ENCODE measurements at places on chromosomes 1 and 21. TPM values are rescaled to one million over a fixed set of nuclear protein-coding genes. Genes with fewer than 3 reads are reported as not detected.
A peak's percentile ranks its signal among the peaks of the same experiment; 100 is the strongest.

DNA sequence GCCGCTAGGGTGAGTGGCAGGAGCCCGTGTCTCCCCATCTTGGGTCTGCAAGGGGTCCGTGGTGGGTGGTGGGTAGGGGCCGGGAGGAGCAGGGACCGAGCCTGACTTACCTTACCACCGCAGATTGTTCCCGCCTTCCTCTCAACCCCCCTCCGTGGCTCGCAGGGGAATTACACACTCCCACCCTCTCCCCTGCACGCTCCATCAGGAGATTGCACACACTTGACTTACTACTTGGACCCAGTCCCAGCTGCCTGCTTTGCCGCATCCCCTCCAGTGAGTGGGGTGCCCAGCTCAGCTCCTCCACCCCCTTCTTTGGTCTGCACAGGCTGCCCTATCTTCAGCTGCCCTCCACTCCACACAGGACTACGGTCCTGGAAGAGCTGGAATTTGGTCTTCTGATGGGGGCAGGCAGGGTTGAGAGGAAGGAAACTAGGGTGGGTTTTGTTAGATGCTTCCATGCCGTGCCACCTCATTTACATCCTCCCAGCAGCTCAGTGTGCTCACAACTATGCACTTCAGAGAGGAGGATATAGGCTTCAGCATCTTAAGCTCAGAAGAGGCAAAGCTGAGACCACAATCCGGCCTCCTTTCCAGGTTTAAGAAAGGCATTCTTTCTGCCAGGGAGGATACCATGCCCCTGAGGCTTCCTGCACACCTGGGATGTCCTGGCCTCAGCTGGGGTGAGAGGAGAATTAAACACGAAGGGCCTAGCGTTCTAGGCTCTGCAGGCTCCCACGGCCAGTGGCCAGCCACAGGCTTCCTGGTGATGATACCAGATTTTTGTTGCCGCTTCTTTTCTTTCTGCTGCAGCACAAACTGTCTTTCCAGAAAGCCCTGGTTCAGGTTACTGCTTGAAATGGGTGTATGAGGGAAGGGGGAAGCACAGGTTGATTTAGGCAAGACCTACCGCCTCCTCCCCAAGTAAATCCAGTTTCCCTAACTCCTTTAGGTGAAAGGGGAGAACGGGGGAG, 2.3 kb downstream of the KCNC4 start:
- no peaks in the 10 kb centered on the region for H3K36me3 ChIP-seq
- no peak overlapping the region for H3K4me3 ChIP-seq
- peak; percentile 63 for DNase-seq
- peaks cover 13% of the 10 kb centered on the region for H3K4me1 ChIP-seq
- H3K27ac ChIP-seq, result peak overlapping the region; percentile 94

FLG2 gene
- not detected for total RNA-seq

GRCh38 chr1:42259059-42259738, 75.8 kb downstream of the FOXJ3 start:
- H3K27ac ChIP-seq, result no peak overlapping the region
- peaks cover 35% of the 10 kb centered on the region for H3K4me1 ChIP-seq
- H3K36me3 ChIP-seq, result no peaks in the 10 kb centered on the region

ALDH4A1 gene
- 28.3 TPM for total RNA-seq

RSPH1 gene
- total RNA-seq, result 0.90 TPM

WNT3A gene
- not detected for total RNA-seq

- H3K27me3 ChIP-seq, result no peaks in the 10 kb centered on the region
- no peak for DNase-seq
- no peaks in the 10 kb centered on the region for H3K4me1 ChIP-seq
- H3K36me3 ChIP-seq, result no peaks in the 10 kb centered on the region
- H3K4me3 ChIP-seq, result no peak overlapping the region
These were observed 377.3 kb downstream of the SETD4 start for GRCh38 chr21:35682904-35683549.

DNA sequence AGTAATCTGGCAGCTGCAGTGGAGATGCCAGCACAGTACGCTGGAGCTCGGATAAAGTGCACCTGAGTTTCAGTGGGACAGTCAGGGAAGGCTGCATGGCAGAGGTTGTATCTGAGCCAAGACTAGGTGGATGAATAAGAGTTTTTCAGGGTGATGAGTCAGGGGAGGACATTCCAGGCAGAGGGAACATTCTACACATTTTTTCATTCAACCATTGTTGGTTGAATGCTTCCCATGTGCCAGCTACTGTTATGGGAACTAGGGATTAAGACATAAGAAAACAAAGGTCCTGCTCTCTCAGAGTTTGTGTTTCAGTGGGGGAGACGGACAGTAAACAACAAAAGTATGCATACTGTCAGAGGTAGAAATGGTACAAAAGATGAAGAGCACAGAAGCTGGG, 5.2 kb downstream of the LEPR start:
- no peaks in the 10 kb centered on the region for H3K36me3 ChIP-seq
- DNase-seq, result no peak
- H3K27me3 ChIP-seq, result no peaks in the 10 kb centered on the region
- peak overlapping the region; percentile 56 for H3K27ac ChIP-seq
- H3K4me3 ChIP-seq, result no peak overlapping the region
- peaks cover 55% of the 10 kb centered on the region for H3K4me1 ChIP-seq

- H3K27ac ChIP-seq, result no peak overlapping the region
- DNase-seq, result no peak
- no peak overlapping the region for H3K4me3 ChIP-seq
- no peaks in the 10 kb centered on the region for H3K27me3 ChIP-seq
- H3K4me1 ChIP-seq, result peaks cover 15% of the 10 kb centered on the region
These were observed 30.6 kb downstream of the PHC2 start for GRCh38 chr1:33400153-33400911.

DNA sequence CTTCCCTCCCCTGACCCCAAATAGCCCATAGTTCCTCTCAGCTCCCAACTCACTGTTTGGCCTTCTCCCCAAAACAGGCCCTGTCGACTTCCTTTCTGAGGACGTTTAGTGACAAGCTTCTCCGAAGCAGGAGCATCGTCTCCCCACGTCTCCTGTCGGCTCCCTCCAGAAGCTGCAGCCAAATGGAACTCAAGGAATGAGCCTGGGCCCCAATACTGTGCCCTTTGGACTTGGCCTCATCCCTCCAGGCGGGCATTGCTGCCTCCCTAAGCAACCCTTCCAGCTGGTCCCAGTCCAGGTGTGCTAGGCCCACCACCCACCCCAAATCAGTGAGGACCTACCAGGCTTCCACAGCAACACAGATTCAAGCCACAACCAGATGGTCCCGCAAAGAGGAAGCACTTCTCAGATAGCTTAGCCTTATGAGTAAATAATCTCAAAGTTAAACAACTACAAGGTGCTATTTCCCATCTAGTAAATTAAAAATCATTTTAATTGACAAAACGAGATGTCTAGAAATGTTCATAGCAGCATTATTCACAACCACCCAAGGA, 33.0 kb downstream of the ACOT7 start:
- H3K27me3 ChIP-seq, result no peaks in the 10 kb centered on the region
- H3K27ac ChIP-seq, result no peak overlapping the region
- H3K4me3 ChIP-seq, result no peak overlapping the region

- peaks cover 36% of the 10 kb centered on the region for H3K4me1 ChIP-seq
- H3K36me3 ChIP-seq, result peaks cover 5% of the 10 kb centered on the region
- no peak overlapping the region for H3K4me3 ChIP-seq
- no peak for DNase-seq
- no peaks in the 10 kb centered on the region for H3K27me3 ChIP-seq
These were observed 54.9 kb downstream of the RGL1 start for GRCh38 chr1:183859831-183860230.

DNA sequence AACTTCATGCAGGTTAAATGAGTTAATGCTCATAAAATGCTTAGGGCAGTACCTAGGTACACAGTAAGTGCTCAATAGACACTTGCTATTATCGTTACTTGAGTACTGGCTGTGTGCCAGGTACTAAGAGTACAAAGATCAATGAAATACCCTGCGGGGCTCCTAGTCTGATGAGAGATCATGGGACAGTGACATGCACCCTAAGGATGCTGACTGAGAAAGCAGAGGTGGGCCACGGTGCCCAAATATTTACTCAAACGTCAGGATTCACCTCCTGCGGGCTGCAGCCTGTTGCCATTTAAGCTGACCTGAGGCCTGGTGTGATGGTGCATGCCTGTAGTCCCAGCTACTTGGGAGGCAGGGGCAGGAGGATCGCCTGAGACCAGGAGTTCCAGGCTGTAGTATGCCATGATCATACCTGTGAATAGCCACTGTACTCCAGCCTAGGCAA, 19.8 kb upstream of the LUZP1 start:
- H3K27me3 ChIP-seq, result no peaks in the 10 kb centered on the region
- no peaks in the 10 kb centered on the region for H3K4me1 ChIP-seq
- DNase-seq, result no peak
- H3K27ac ChIP-seq, result no peak overlapping the region
- H3K4me3 ChIP-seq, result no peak overlapping the region
- no peaks in the 10 kb centered on the region for H3K36me3 ChIP-seq

KCNJ9 gene
- total RNA-seq, result 0.14 TPM

DNA sequence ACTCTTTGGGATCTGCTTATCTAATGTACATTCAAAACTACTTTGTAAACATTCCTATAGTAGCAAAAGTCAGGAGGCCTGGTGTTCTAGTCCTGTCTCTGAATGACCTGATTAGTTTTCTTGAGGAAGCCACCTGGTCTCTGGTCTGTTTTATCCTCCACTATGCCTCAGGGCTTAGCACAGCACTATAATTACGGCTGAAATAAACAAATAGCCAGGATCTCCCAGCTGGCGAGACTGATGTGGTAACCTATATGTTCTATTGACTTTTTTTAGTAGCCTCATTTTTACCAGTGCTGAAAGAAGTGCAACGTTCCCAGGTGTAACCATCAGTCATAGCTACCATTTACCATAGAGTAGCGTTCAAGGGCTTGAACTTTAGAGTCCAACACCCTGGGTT, 24.2 kb upstream of the RPL11 start:
- H3K27me3 ChIP-seq, result no peaks in the 10 kb centered on the region
- no peaks in the 10 kb centered on the region for H3K36me3 ChIP-seq
- DNase-seq, result no peak

OVAAL gene
- total RNA-seq, result not detected

DNA sequence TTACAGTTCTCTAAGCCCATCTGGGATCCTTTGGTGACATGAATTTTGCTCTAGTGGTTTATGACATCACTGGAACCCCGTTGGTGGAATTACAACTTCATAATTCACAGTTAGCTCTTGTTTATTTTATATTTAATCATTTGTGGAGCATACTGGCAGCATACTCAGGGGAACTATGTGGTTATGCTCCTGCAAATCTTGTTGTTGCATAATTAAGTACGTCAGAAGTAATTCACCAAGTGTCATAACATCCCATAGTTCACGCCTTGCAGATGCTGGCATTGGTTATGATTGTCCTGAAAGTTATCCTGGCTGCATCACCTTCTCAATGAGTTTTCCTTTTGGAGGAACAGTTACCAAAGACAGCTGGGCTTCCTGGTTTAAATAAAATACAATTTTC, 16.5 kb downstream of the PRRX1 start:
- H3K36me3 ChIP-seq, result no peaks in the 10 kb centered on the region
- no peaks in the 10 kb centered on the region for H3K4me1 ChIP-seq
- no peaks in the 10 kb centered on the region for H3K27me3 ChIP-seq
- no peak overlapping the region for H3K4me3 ChIP-seq
- no peak overlapping the region for H3K27ac ChIP-seq

S100A3 gene
- not detected for total RNA-seq

DNA sequence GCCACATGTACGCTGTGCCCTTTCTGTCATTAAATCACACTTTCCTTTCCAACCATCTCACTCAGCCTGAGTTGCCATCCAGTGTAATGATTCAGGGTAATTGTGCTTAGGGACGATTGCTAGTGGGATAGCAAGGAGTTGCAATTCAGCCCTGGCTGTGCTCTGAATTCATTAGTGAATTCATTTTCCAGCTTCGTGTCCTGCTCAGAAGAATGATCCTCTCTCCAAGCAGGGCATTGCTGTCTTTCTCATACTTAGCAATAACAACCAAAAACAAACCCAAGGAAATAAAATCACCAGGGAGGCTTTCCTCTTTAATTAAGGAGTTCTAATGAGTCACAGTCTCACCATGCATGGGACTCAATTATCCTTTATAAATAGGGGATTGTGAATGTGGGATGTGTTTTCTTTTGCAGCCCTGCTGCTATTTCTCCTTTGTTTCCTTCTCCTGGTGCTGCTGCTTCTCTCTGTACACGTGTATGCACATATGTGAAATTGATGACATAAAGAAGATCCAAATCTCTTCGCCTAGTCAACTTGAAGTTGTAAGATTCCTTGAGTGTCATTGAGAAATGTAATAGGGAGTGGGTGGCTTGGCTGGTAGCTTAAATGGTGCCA, 167.0 kb downstream of the TSEN15 start:
- H3K4me3 ChIP-seq, result no peak overlapping the region
- no peaks in the 10 kb centered on the region for H3K36me3 ChIP-seq
- H3K27ac ChIP-seq, result no peak overlapping the region
- DNase-seq, result no peak
- no peaks in the 10 kb centered on the region for H3K4me1 ChIP-seq

- no peaks in the 10 kb centered on the region for H3K36me3 ChIP-seq
- no peak overlapping the region for H3K27ac ChIP-seq
- H3K4me3 ChIP-seq, result no peak overlapping the region
These were observed 303.3 kb upstream of the PROX1 start for GRCh38 chr1:213684454-213684853.

AIDA gene
- 49.4 TPM for total RNA-seq
